ENCODE measurements at places on chromosomes 1 and 21.

GRCh38 chr1:168266644-168267186 lies 14.0 kb upstream of the TBX19 start:
- DNase-seq, result no peak

- no peak for DNase-seq
Observed at GRCh38 chr21:39662411-39662953, 49.7 kb downstream of the B3GALT5 start.

DNA sequence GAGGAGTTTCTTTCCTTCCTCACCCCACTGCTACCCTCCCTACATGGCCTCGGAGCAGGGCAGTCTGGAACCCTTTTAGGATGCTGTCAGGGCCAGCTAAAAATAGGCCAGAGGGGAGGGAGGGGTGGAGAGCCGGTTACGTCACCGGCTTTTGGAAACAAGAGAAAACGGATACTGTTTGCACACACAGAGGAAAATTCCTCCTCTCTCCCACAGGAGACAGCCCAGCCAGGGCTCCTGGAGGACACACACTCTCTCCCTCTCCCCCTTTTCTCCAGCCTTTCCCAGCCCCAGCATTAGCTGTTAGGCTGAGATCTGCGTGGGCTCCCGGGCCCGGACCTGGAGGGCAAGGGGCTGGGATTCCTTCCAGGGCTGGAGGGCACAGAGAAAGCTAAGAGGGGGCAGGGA lies 20.0 kb upstream of the ALDH4A1 start:
- DNase-seq, result no peak

DNA sequence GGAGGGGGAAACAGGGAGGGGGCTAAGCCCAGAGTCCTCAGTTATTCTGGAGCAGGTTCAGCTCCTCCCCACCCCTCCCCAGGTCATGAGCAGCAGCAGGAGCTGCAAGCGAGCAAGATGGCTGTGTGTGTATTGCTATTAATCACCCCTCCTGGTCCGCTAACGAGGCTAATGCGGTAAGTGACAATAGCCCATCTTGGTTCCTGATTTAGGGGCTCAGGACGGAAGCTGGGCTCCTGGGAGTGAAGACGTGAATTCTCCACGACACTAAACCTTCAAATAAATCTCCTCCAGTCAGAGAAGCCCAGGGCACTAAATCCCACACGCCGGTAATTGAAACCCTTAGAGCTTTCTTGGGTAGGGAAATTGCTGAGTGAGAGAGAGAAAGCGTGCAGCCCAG lies 76.1 kb downstream of the TMEM53 start:
- DNase-seq, result no peak

GRCh38 chr1:108955881-108956280 lies 7.4 kb downstream of the CLCC1 start:
- no peak for DNase-seq

GRCh38 chr1:200223207-200223606 lies 186.6 kb downstream of the ZNF281 start:
- no peak for DNase-seq

DNA sequence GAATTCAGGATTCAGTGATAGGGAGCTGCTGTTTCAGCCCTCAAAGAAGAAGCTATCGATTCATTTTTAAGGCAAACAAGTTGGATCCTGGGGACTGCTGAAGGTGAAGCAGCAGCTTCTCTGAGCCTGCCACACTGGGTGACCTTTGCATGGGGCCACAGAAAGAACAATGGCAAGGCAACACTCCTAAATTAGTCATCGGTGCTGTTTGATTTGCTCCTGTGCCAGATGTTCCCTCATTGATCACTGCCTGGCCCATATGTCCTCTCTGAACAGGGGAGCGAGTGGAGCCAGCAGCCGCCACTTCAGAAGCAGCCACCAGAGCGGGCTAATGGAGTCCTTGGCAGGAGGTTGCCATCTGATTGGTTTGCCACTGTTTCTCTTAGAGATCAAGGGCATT lies 391.5 kb downstream of the NTNG1 start:
- no peak for DNase-seq

DNA sequence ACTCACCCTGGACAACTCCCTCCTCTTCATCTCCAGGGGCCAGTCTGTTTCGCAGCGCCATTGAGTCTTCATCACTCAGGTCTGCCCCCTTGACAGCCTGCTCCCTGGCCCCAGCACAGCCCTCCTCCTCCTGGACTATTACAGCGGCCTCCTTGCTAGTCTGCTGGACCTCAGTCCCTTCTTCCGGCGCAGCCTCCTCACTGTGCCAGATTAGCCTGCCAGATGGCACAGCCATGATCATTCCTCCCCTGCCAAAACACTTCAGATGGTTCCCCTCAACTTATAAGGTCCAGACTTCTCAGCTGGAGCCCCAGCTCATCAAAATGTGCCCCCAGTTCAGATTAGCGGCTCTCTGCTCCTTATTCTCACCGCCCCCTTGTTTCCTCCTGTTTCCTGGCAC lies 7.0 kb upstream of the CELSR2 start:
- no peak for DNase-seq

GRCh38 chr21:25589887-25590286 lies 17.4 kb downstream of the MRPL39 start:
- DNase-seq, result no peak

DNA sequence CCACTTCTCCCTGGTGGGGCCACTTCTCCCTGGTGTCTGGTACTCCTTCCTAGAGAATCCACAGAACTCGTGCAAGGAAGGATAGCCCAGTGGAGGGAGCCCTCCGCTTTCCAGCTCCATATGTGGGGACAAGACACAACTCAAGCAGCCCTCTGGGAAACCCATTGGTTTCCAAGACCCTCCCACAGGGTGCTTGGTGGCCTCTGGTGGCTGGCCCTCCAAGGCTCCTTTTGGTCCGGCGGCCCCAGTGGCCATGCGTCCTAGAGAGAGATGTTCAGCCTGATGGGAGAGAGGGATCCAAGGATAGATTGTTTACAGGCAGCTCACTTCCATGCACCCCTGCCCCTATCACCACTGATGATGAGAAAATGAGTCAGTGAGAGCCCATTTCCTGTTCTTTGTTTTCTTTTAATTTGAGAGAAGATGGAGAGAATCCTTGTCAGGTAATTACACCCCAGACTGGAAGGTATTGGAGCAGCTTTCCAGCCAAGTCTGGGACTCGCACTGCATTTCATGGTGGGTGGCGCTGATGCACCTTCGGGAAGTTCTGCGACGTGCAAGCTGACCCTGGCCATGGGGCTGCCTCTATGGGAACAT lies 486.2 kb upstream of the VAMP3 start:
- no peak for DNase-seq

DNA sequence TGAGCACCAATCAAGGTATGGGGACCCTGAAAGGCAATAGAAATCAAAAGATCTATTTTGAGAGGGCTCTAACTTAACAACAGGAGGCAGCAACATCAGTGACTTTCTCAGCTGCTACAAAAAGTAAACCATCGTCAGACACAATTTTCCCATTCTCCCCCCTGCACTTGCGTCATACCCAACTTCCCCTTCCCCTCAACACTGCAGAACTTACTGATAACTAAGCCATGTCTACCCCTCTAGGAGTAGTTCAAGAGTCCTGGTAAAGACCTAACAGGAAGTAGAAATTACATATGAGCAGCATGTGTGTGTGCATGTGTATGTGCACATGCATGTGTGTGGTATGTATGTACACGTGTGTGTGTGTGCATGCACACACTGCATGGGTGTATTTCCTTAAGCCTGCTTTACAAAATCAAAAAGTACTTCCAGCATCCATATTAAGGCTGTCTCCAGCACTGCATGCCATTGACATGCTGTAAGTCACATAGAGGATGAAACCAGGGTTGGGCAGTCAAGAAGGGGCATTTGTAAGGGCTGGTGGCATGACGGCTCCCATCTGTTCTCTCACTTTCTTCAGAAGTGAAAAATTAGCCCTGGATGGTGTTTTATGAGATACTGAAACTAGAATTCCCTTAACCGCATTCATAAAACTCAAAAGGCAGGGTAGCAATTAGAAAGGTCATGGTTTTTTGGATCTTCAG lies 460.1 kb upstream of the RUNX1 start:
- DNase-seq, result no peak

GRCh38 chr1:84103197-84103992 lies 40.7 kb upstream of the PRKACB start:
- no peak for DNase-seq

DNA sequence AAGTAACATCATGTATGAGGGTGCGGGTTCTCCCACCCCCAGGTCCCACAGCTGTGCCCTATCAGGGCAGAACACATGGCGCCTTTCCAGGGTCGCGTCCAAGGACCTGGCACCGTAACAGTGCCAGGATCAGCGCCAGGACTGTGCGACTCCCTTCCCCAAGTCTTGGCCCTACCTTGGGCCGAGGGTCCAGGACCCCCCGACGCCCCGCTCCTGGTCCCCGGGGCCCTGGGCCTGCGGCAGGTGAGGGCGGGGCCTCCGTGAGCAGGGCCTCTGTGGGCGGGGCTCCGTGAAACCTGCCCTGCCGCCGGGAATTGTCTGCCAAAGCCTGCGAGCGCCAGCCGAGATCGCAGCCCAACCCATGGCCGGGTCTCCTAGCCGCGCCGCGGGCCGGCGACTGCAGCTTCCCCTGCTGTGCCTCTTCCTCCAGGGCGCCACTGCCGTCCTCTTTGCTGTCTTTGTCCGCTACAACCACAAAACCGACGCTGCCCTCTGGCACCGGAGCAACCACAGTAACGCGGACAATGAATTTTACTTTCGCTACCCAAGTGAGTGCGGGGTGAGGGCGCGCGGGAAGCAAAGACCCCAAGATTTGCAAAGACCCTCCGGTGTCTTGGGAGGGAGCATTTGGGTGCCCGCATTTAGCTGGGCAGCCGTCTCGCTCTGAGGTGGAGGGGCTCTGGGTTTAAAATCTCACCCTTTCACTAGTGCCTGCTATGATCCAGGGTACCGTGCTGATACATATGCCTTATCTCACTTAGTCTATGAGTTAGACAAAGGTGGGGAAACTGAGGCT lies at the start of gene RHBG:
TSS of gene RHBG (plus strand) at position 323 of the 796 bp plus-strand sequence. CDS start at position 362, 39 bp downstream.
- peak; percentile 24 for DNase-seq

DNA sequence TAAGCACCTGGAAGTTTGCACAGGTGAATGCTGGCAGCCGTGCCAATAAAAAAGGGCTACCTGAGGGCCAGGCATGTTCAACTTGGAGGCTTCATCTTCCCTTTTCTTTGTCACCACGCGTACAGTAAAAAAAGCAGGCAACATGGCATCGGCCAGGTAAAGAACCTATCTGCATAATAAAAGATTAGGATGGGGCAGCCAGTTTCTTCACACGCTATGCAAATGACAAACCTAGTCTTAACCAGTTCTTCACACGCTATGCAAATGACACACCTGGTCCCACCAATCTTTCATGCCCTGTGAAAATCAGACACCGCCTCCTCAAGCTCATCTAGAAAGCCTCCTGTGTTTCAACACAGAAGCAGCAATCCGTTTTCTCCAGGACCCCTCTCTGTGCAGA lies 413.4 kb downstream of the HLX start:
- DNase-seq, result no peak

DNA sequence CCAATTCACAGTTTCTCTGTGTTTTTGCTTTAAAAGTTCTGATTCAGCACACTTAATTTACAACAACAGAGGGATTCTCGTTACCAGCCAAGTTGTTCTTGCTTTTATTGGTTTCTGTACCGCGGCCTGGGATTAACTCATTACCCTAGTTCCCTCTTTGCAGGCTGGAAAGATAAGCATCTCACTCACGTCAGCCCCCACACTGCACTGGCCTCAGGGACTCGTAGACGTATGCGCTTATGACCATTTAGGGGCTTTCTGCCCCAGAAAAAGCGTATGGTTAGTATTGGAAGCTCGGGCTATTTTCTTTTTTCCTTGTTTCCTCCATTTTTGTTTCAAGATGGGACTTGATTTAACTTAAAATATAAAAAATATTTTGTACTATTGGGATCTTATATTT lies 76.0 kb downstream of the POFUT2 start:
- DNase-seq, result no peak

GRCh38 chr1:24720152-24720551 lies 25.1 kb upstream of the CLIC4 start:
- no peak for DNase-seq

DNA sequence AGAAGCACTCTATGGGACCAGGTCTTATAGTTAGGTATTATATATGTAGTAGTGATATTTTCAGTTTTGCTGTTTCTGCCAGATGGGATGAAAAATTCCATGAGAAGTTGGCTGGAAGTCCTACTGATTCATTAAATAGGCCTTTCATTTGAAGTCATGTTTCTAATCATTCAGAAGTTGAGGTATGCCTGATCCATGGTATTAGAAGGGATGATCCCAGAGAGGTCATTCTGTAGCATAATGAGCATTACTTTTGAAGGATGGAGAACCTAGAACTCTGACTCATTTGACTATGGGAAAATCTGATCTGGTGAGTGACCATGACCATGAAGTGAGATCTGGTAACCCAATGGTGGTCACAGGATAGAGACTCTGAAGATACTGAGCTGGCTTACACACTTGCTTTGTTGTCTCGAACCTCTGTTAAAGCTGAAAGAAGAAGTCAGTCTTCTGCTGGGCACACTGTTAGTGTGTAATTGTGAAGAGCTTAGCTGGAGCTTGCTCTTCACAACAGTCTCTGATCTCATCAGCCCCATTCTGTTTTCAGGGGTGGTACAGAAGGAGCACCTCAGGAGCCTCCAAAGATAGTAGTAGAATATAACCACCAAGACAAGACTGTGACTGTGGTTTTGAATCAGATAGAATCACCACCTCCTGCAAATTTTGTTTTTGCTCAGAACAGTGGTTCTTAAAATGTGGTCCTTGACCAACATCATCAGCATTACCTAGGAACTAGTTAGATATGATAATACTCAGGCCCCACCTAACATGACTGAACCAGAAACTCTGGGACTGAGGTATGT lies 9.0 kb downstream of the MGST3 start:
- DNase-seq, result no peak

DNA sequence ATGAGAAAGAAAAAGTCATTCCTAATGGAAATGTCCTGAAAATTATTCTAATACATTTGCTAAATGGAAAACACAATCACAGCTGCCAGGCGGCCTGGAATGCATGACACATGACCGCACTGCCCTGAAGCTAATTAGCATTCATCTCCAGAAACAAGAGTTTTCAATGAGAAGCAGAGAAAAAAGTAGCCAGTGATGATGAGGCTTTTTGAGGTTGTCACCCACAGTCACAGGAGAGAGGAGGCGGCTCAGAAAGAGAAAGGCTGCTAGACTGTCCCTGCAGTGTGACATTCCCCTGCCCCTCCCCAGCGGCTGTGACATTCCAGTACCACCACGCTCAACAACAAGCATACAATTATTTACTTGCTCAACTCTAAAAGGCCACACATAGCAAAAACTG lies 122.9 kb upstream of the KRTAP19-8 start:
- peak; percentile 31 for DNase-seq

GRCh38 chr1:168636642-168637111 lies 60.3 kb downstream of the XCL1 start:
- DNase-seq, result no peak

DNA sequence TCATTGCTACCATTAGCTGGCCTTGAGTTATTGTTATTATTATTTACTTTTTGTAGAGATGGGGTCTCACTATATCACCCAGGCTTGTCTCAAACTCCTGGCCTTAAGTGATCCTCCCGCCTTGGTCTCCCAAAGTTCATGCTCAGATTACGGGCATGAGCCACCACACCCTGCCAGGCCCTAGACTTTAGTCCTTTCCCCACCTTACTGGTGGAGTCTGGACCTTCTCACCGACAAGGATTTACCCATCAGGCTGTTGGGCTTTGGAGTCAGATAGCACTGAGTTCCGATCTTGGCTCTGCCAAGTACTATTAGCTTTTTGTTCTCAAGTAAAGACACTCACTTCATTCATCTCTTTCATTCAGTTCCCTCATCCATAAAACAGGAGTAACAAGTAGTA lies 17.2 kb downstream of the CNR2 start:
- DNase-seq, result no peak

All from stimulated activated CD4-positive, alpha-beta T cell treated with anti-CD3 and anti-CD28 coated beads, Interleukin-4, amount 100 ng/mL, for 1 hour (primary cell).